ENCODE measurements at places on chromosomes 4 and X.

GRCh38 chr4:165906272-165906671 lies 33.2 kb downstream of the TLL1 start:
- no peak for DNase-seq

- no peak for DNase-seq
These were observed 199.5 kb downstream of the MAML3 start for GRCh38 chr4:139954512-139954911.

GRCh38 chr4:53703267-53703655 lies 112.0 kb upstream of the LNX1 start:
- no peak for DNase-seq

GRCh38 chr4:40057586-40058091 lies 989 bp downstream of the N4BP2 start:
- DNase-seq = peak; percentile 50

- no peak for DNase-seq
These were observed 201.8 kb upstream of the UGT8 start for GRCh38 chr4:114396808-114397207.

DNA sequence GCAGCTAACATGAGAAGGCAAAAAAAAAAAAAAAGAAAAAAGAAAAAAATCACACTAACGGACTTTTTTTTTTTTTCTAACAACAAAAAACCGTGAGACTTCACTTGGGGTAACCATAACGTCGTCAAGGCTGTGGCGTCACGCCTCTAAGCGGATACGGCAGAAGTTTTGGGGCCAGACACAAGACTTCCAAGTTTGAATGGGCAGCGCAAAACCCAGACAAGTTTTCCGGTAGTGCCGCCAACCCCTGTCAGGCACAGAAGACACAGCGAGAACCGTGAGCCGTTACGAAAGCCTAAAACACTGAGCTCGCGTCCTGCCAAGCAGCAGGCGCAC lies 556 bp upstream of the SMARCA5 start:
- no peak for DNase-seq

GRCh38 chrX:13357925-13358324 lies 38.1 kb upstream of the ATXN3L start:
- DNase-seq = no peak

GRCh38 chrX:40097141-40097503 lies 636 bp downstream of the BCOR start:
- no peak for DNase-seq

DNA sequence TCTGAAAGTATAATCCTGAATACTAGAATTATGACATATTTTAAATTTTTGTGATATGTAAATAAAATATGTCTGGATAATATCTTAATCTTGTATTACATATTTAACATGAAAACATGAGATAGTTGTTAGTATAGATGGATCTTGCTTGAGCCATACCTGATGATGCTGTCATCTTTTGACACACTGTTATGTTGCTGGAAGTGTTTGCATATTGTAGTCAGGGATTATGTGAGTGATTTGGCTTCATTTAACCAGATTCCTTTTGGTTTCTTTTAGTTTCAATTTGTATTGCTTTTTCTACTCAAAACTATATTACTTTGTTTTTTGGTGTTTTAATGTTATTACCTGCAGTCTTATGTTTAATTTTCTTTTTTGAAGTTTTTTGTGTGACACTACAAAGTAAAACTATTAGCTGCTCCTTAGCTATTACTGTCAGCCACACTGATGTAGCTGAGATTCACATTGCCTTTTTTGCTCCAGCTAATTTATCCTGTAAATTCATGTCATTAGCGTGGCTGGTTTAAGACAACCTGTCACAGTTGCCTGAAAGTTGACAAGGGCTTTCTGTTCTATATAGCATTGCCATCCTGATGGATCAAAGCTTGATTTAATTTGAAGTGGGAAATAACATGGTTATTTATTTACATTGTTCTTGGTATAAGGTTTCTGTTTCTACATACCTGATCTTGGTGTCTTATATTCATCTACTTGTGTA lies 33.7 kb downstream of the METAP1 start:
- DNase-seq = no peak

- no peak for DNase-seq
These were observed 57.7 kb downstream of the KLHL13 start for GRCh38 chrX:118058924-118059323.

DNA sequence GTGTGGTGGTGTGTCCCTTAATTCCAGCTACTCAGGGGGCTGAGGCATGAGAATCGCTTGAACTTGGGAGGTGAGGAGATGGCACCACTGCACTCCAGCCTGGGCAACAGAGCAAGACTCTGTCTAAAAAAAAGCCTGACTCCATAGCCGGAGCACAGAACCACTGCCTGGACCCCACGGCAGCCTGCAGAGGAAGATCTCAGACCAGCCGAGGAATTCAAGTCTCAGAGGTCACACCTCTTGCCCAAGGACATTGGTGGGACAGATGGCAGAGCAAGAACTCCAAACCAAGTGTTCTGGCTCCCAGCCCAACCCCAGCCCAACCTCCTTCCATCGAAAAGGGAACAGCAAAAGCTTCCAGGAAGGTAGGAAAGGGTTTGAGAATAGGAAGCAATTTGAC lies 70.8 kb downstream of the SMIM20 start:
- no peak for DNase-seq

Data from CD4-positive, alpha-beta T cell (primary cell).